ENCODE measurements at places on chromosomes 2 and 18. TPM values are rescaled to one million over a fixed set of nuclear protein-coding genes. Genes with fewer than 3 reads are reported as not detected.

DNA sequence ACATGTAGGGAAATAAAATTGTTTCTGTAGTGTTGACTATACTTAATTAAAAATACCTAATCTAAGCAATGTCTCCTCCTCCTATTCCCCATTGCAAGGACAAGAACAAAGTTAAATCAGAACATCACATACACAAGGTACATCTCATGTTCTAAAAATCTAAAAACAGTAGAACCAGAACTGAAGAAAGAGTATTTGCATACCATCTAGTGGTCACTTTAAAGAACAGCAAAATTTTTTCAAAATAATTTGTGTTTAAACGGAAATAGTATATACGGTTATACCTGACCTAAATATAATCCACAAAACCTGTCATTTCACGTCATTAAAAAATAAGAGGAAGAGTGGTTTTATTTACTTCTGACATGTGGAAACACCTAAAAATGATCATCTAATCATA is 294.3 kb upstream of the KCNH7 start:
- no peak for DNase-seq
- H3K4me3 ChIP-seq = no peak overlapping the region
- H3K4me1 ChIP-seq = no peaks in the 10 kb centered on the region
- no peaks in the 10 kb centered on the region for H3K36me3 ChIP-seq

GRCh38 chr2:69007603-69008002 is 5.4 kb upstream of the ANTXR1 start:
- peaks cover 3% of the 10 kb centered on the region for H3K4me1 ChIP-seq
- DNase-seq = no peak
- H3K36me3 ChIP-seq = no peaks in the 10 kb centered on the region
- peaks cover 32% of the 10 kb centered on the region for H3K27me3 ChIP-seq
- no peak overlapping the region for H3K4me3 ChIP-seq
- no peak overlapping the region for H3K27ac ChIP-seq

- DNase-seq = no peak
- no peak overlapping the region for H3K4me3 ChIP-seq
- peaks cover 3% of the 10 kb centered on the region for H3K27me3 ChIP-seq
- no peak overlapping the region for H3K27ac ChIP-seq
These were observed 395.4 kb upstream of the ATP5MC3 start for GRCh38 chr2:175576875-175577274.

GRCh38 chr2:237894986-237895543 is 35.6 kb downstream of the RAMP1 start:
- no peak for DNase-seq
- H3K4me1 ChIP-seq = peaks cover 31% of the 10 kb centered on the region
- no peak overlapping the region for H3K27ac ChIP-seq
- no peaks in the 10 kb centered on the region for H3K27me3 ChIP-seq

TMEM37 gene
- total RNA-seq = not detected

Data from activated CD8-positive, alpha-beta T cell treated with anti-CD3 and anti-CD28 coated beads for 36 hours (primary cell).